ENCODE measurements at places on chromosomes 3 and 15. TPM values are rescaled to one million over a fixed set of nuclear protein-coding genes. Genes with fewer than 3 reads are reported as not detected.

DNA sequence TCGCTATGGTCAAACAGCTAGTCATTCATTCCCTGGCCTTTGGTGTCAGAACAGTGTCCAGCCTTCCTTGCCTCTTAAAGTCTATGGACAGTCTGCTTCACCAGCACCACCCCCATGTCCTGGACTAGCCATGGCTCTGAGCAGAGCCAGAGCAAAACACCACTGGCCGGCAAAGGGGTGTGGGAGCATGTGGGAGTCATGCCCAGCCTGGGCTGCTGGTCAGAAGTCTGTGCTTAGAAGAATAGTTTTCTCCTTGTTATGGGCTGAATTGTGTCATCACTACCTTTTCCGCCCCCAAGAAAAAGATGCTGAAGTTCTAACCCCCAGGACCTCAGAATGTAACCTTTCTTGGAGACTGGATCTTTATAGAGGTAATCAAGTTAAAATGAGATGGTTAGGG is 132.9 kb upstream of the LPP start:
- H3K4me1 ChIP-seq = no peaks in the 10 kb centered on the region
- no peak overlapping the region for H3K27ac ChIP-seq
- H3K4me3 ChIP-seq = no peak overlapping the region
- no peaks in the 10 kb centered on the region for H3K27me3 ChIP-seq

DNA sequence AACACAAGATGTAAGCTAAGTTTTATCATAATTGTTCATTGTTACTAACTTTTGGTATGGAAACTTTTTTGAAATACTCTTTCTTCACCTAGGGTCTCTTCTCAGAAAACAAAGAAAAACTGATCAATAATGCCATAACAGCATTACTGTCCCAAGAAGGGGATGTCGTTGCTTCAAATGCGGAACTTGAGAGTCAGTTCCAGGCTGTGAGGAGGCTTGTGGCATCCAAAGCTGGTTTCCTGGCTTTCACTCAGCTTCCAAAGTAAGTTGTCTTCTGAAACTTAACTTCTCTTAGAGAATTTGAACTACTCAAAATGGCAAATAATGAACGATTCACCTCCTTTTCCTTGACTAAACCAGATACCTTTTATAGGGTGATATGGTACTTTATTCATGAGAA is 39.3 kb downstream of the DNAJC13 start:
- no peak overlapping the region for H3K4me3 ChIP-seq
- no peaks in the 10 kb centered on the region for H3K27me3 ChIP-seq
- H3K4me1 ChIP-seq = no peaks in the 10 kb centered on the region
- no peak for DNase-seq
- H3K36me3 ChIP-seq = peaks cover 9% of the 10 kb centered on the region

DNA sequence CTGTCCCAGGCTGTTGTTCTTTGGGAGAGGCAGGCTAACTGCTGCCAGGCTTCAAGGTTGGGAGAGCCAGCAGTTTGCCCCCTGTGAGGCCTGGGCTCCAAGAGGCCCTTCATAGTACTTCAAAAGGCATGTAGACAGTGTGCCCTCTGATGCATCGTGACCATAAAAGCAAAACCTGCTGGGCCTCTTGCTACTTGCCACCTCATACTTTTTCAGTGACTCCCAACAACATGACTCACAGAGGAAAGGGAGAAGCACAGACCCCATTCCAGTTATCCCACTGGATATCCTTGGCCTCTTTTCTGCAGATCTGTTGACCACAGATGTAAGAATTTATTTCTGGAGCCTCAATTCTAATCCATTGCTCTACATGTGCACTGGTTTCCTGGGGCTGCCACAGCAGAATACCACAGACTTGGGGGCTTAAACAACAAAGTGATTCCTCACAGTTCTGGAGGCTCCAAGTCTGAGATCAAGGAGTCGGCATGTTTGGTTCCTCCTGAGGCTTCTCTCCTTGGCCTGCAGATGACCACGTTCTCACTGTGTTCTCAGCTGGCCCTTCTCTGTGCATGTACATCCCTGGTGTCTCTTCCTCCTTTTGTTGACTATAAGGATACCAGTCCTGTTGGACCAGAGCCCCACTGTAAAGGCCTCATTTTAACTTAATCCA is 8.9 kb upstream of the NSMCE3 start:
- H3K27ac ChIP-seq = no peak overlapping the region
- no peak overlapping the region for H3K4me3 ChIP-seq
- no peak for DNase-seq

- H3K27me3 ChIP-seq = no peaks in the 10 kb centered on the region
- no peaks in the 10 kb centered on the region for H3K4me1 ChIP-seq
- H3K4me3 ChIP-seq = no peak overlapping the region
These were observed 170.1 kb downstream of the NSUN3 start for GRCh38 chr3:94232921-94233320.

GRCh38 chr15:101501703-101502373 is 12.3 kb upstream of the PCSK6 start:
- no peak overlapping the region for H3K27ac ChIP-seq
- H3K27me3 ChIP-seq = peaks cover 11% of the 10 kb centered on the region
- no peaks in the 10 kb centered on the region for H3K36me3 ChIP-seq
- no peak for DNase-seq
- H3K4me3 ChIP-seq = no peak overlapping the region
- H3K4me1 ChIP-seq = peaks cover 32% of the 10 kb centered on the region

The PDZRN3 gene
- polyA plus RNA-seq = 16.1 TPM

The TTC21A gene
- polyA plus RNA-seq = 2.8 TPM

DNA sequence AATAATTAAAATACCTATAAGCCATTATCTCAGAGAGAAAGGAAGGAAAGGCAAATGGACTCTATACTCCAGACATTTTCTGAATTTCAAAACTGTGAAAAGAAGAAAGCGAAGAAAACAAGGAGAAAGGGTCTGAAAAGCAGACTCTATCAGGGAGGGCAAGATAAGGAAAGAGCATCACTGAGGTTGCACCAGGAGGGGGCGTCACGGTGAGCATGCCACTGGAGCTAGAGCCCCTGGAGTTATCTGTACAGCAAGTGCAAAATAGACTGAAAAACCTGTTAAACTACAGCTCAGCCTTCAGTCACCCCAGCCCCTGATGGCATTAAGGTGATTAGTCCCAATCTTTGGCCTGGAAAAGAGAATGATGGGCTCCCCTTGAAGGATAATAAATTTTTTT is 514.3 kb downstream of the GABRG3 start:
- no peaks in the 10 kb centered on the region for H3K36me3 ChIP-seq
- no peak overlapping the region for H3K4me3 ChIP-seq
- H3K27me3 ChIP-seq = no peaks in the 10 kb centered on the region
- no peak for DNase-seq
